Activated naive CD8-positive, alpha-beta T cell treated with anti-CD3 and anti-CD28 coated beads for 36 hours (primary cell): ENCODE measurements at places on chromosomes 2 and 18. TPM values are rescaled to one million over a fixed set of nuclear protein-coding genes. Genes with fewer than 3 reads are reported as not detected.

GRCh38 chr2:220104871-220105351 lies 477.5 kb downstream of the SLC4A3 start:
- no peak overlapping the region for H3K4me3 ChIP-seq
- no peak for DNase-seq

DNA sequence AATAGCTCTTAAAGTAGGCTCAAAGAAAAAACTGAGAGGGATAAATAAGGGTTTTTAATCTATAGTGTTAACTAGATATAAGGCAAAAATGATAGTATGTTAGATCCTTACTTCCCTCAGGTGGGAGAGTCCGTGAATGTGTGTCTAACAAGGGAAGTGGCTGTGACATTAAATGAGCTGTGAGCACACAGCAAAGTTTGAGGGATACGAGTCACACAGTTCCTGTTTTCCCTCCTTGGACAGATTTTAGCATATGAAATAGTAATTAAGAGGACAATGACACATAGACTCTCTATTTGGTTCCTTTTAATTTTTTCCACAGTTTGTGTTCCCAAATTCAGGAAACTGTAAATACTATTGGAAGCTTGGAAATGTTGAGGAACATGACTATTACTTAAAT lies 148.4 kb upstream of the CAVIN2 start:
- no peak overlapping the region for H3K4me3 ChIP-seq
- no peaks in the 10 kb centered on the region for H3K4me1 ChIP-seq
- no peak for DNase-seq

GRCh38 chr18:10226971-10227370 lies 227.5 kb upstream of the APCDD1 start:
- H3K4me1 ChIP-seq: no peaks in the 10 kb centered on the region
- no peak overlapping the region for H3K27ac ChIP-seq
- H3K36me3 ChIP-seq: no peaks in the 10 kb centered on the region
- no peak for DNase-seq
- H3K4me3 ChIP-seq: no peak overlapping the region

GRCh38 chr2:240795454-240795853 lies 24.6 kb downstream of the KIF1A start:
- peaks cover 20% of the 10 kb centered on the region for H3K27me3 ChIP-seq
- DNase-seq: no peak
- H3K36me3 ChIP-seq: no peaks in the 10 kb centered on the region
- H3K4me3 ChIP-seq: no peak overlapping the region
- H3K4me1 ChIP-seq: no peaks in the 10 kb centered on the region

GRCh38 chr2:98012561-98012991 lies 16.8 kb upstream of the TMEM131 start:
- H3K36me3 ChIP-seq: no peaks in the 10 kb centered on the region
- no peak overlapping the region for H3K4me3 ChIP-seq
- no peaks in the 10 kb centered on the region for H3K27me3 ChIP-seq
- peaks cover 33% of the 10 kb centered on the region for H3K4me1 ChIP-seq
- DNase-seq: peak; percentile 73

GRCh38 chr2:33021542-33022227 lies 74.9 kb downstream of the LTBP1 start:
- H3K4me3 ChIP-seq: no peak overlapping the region
- no peaks in the 10 kb centered on the region for H3K36me3 ChIP-seq
- no peak for DNase-seq

GRCh38 chr18:1658908-1659566 lies 754.4 kb downstream of the ADCYAP1 start:
- H3K27me3 ChIP-seq: peaks cover 3% of the 10 kb centered on the region
- H3K4me1 ChIP-seq: no peaks in the 10 kb centered on the region
- no peak overlapping the region for H3K4me3 ChIP-seq
- H3K27ac ChIP-seq: no peak overlapping the region

- H3K27ac ChIP-seq: no peak overlapping the region
- H3K4me1 ChIP-seq: no peaks in the 10 kb centered on the region
- H3K27me3 ChIP-seq: no peaks in the 10 kb centered on the region
- no peak overlapping the region for H3K4me3 ChIP-seq
Measured at GRCh38 chr2:178579006-178579405, 98.7 kb downstream of the PLEKHA3 start.

DNA sequence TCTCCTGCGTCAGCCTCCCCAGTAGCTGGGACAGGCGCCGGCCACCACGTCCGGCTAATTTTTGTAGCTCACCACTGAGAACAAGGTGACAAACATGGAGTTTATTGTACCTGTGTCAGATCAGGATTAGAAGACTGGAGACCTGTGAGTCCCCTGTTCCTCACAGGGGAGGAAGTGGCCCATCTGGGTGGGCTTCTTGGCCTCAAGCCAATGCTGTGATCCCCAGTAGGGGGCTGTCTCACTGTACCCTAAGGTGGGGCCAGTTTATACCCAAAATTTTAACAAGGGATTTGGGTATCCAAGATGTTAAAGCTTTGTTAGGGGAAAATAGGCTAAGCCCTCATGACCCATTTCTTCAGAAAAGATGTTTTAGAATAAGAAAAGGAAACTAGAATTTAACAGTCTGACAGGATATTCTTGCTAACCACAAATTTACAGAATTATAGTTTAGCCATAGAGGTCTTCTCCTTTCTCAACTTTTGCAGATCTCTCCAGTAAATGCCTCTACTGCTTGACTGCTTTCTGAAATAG lies 16.3 kb downstream of the PCBP1 start:
- H3K4me3 ChIP-seq: peak overlapping the region; percentile 78
- peaks cover 48% of the 10 kb centered on the region for H3K4me1 ChIP-seq
- DNase-seq: peak; percentile 47
- H3K27me3 ChIP-seq: no peaks in the 10 kb centered on the region
- peak overlapping the region; percentile 97 for H3K27ac ChIP-seq

GRCh38 chr2:46000660-46001059 lies 296.5 kb upstream of the EPAS1 start:
- no peak overlapping the region for H3K27ac ChIP-seq
- no peak overlapping the region for H3K4me3 ChIP-seq
- H3K4me1 ChIP-seq: no peaks in the 10 kb centered on the region
- no peaks in the 10 kb centered on the region for H3K36me3 ChIP-seq

GRCh38 chr2:197159661-197160211 lies 150.8 kb downstream of the ANKRD44 start:
- H3K36me3 ChIP-seq: peaks cover 35% of the 10 kb centered on the region
- H3K27ac ChIP-seq: peak overlapping the region; percentile 84
- H3K4me3 ChIP-seq: peak overlapping the region; percentile 0

DNA sequence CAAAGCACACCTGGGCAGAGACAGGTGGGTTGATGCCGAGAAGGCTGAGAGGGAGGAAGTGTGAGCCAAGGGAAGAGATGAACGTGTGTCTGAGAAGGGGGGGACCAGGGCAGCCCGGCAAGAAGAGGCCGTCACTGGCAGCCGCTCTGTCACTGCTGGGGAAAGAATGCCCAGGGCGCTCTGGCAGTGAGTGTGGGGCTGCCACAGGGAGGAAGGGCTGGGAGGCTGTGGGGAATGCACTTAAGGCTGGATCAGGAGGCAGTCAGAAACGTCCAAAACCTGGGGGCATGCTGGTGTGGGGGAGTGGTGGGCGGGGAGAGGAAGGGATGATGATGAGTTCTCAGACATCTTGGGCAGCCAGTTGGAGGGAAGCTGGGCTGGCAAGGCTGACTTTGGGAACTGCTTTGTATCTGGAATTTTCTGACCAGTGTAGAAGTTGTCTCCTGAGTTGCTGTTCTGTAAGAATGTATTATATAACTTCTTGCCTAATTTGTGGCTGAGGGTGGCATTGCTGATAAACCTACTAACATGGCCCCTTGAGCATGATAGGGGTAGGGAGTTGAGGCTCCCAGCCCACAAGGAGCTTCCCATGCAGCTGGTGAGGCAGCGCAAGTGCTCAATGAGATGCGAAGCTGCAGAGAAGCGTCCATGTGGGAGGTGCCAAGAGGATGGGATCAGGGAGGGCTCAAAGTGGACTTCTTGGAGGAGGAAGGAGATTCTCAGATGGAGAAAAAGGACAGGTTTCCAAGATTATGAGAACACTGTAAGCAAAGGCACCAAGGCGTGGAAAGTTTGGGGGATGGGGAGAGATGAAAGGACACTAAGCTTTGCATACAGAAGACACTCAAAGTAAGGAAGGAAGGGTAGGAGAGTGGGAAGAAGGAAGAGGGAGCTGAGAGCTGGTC lies 185.1 kb upstream of the HAAO start:
- H3K36me3 ChIP-seq: no peaks in the 10 kb centered on the region
- H3K4me1 ChIP-seq: peaks cover 9% of the 10 kb centered on the region
- no peak overlapping the region for H3K4me3 ChIP-seq
- H3K27ac ChIP-seq: no peak overlapping the region
- DNase-seq: no peak
- H3K27me3 ChIP-seq: no peaks in the 10 kb centered on the region

- H3K4me3 ChIP-seq: no peak overlapping the region
- no peaks in the 10 kb centered on the region for H3K36me3 ChIP-seq
Measured at GRCh38 chr18:21759836-21760235, 19.2 kb downstream of the MIB1 start.

GRCh38 chr2:118185210-118186109 lies 97.2 kb downstream of the INSIG2 start:
- H3K27me3 ChIP-seq: no peaks in the 10 kb centered on the region
- H3K4me1 ChIP-seq: peaks cover 13% of the 10 kb centered on the region
- peaks cover 2% of the 10 kb centered on the region for H3K36me3 ChIP-seq
- peak overlapping the region; percentile 93 for H3K4me3 ChIP-seq

DNA sequence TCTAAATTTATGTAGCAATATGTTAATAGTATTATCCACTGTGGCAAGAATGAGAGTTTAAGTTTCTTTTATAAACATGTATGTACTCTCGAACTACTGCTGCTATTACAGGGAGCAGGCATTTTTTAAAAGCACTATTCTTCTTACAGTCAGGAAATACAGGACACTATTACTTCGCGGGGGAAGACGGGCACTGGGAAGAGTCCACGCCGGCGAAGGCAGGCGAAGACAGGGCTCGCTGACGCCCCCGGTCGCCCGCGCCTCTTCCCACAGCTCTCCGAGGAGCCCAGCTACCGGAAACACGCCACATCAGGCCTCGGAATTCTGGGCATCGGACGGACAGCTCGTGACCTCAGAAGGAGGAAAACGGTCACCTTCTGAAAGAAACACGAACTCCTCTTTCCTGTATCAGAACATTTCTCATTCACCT lies 90.2 kb downstream of the FAM161A start:
- no peaks in the 10 kb centered on the region for H3K27me3 ChIP-seq
- DNase-seq: no peak
- H3K4me3 ChIP-seq: peak overlapping the region; percentile 91
- peak overlapping the region; percentile 94 for H3K27ac ChIP-seq

DNA sequence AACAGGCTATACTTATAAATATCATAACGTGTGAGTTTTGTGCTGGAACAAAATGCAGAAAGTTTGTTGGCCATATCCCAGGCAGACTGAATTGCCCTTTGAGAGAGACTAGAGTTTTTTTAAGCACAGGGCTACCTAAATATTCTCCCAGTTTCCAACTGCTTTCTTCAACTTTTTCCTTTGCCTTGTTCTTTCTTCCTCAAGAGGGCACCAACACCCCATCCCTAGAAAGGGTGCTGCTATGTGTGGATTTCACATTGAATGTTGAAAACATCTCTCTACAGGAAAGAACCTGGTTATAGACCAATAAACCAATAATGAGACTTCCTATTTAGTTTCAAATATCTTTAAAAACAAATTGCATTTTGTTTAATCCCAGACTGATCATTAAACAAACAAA lies 87.9 kb downstream of the ICOS start:
- no peak overlapping the region for H3K27ac ChIP-seq
- no peaks in the 10 kb centered on the region for H3K27me3 ChIP-seq
- no peak overlapping the region for H3K4me3 ChIP-seq
- DNase-seq: no peak
- H3K4me1 ChIP-seq: peaks cover 24% of the 10 kb centered on the region
- no peaks in the 10 kb centered on the region for H3K36me3 ChIP-seq

DNA sequence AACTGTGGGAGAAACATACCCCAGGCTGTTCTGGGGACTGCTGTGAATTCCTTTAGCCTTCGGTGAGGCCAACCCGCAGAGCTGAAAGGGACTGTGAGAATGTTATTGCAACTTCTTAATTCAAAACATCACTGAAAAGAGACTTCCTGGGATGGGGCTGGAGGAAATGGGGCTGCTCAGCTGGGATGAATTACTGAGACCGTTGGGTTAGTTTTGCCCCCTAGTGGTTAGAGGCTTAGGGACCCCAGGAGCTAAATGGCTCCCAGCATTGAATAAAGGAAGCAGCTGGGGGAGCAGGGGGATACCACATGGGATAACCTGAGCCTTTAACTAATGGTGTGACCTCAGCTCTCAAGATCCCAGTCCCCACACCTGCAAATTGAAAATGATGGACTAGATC lies 941.1 kb upstream of the FANCL start:
- H3K4me1 ChIP-seq: no peaks in the 10 kb centered on the region
- no peaks in the 10 kb centered on the region for H3K36me3 ChIP-seq
- no peaks in the 10 kb centered on the region for H3K27me3 ChIP-seq
- DNase-seq: no peak
- H3K4me3 ChIP-seq: no peak overlapping the region

GRCh38 chr2:152600697-152601096 lies 116.6 kb downstream of the PRPF40A start:
- no peak for DNase-seq
- no peaks in the 10 kb centered on the region for H3K36me3 ChIP-seq
- peaks cover 5% of the 10 kb centered on the region for H3K4me1 ChIP-seq
- H3K27ac ChIP-seq: no peak overlapping the region
- no peak overlapping the region for H3K4me3 ChIP-seq

GRCh38 chr2:146477383-146477782 lies 1367.4 kb upstream of the ACVR2A start:
- H3K27me3 ChIP-seq: no peaks in the 10 kb centered on the region
- no peak overlapping the region for H3K27ac ChIP-seq
- no peak overlapping the region for H3K4me3 ChIP-seq
- no peaks in the 10 kb centered on the region for H3K36me3 ChIP-seq
- no peaks in the 10 kb centered on the region for H3K4me1 ChIP-seq

- no peak overlapping the region for H3K27ac ChIP-seq
- H3K27me3 ChIP-seq: no peaks in the 10 kb centered on the region
- no peak for DNase-seq
- no peak overlapping the region for H3K4me3 ChIP-seq
Measured at GRCh38 chr2:6827566-6828298, 38.0 kb downstream of the CMPK2 start.

DNA sequence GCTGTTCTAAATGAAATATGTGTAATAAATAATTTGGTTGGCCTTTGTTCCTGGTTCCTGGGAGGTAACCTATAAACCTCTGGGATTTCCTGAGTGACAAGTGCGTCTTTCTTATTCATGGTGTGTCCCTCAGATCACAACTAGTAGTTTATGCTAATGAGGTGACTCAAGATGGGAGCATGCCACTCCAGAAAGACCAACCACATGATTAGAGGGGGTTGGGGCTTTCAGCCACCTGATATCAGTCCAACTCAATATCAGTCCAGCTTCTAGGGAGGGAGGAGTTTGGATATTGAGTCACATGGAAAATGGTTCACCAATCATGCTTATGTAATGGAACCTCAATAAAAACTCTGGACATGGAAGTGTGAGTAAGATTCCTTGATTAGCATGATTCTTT lies 96.6 kb downstream of the QPCT start:
- no peak overlapping the region for H3K4me3 ChIP-seq

Gene BOLL
- not detected for total RNA-seq

Gene TGIF1
- 21.2 TPM for total RNA-seq

Gene GPR55
- 18.8 TPM for total RNA-seq

Gene NMUR1
- not detected for total RNA-seq

Gene NEB
- 0.20 TPM for total RNA-seq

Gene ASPRV1
- total RNA-seq: 0.54 TPM

Gene LIPG
- 0.64 TPM for total RNA-seq

Gene FNDC4
- total RNA-seq: not detected
